Bronchial smooth muscle cell (primary cell): ENCODE measurements at places on chromosomes 12 and 14. TPM values are rescaled to one million over a fixed set of nuclear protein-coding genes. Genes with fewer than 3 reads are reported as not detected.

LRFN5 gene
- total RNA-seq = 13.2 and 33.6 TPM in 2 replicates

DHRS2 gene
- 0.17 and 0.79 TPM in 2 replicates for total RNA-seq

DPF3 gene
- total RNA-seq = 8.1 and 13.2 TPM in 2 replicates

CABP1 gene
- 0.16 and 0.17 TPM in 2 replicates for total RNA-seq
